ENCODE measurements at places on chromosomes 3 and 15. TPM values are rescaled to one million over a fixed set of nuclear protein-coding genes. Genes with fewer than 3 reads are reported as not detected.

Gene ANXA2
- total RNA-seq, result 242 TPM

Gene SCAMP2
- total RNA-seq, result 52.2 TPM

GRCh38 chr15:63023351-63023945 is 19.1 kb upstream of the TPM1 start:
- no peak for DNase-seq

- no peak for DNase-seq
Observed at GRCh38 chr15:71649894-71650293, 160.5 kb upstream of the NR2E3 start.

- DNase-seq, result no peak
Observed at GRCh38 chr3:150874666-150875219, 30.5 kb downstream of the MINDY4B start.

Gene SLC28A2
- total RNA-seq, result not detected

Gene EXOG
- 19.4 TPM for total RNA-seq

DNA sequence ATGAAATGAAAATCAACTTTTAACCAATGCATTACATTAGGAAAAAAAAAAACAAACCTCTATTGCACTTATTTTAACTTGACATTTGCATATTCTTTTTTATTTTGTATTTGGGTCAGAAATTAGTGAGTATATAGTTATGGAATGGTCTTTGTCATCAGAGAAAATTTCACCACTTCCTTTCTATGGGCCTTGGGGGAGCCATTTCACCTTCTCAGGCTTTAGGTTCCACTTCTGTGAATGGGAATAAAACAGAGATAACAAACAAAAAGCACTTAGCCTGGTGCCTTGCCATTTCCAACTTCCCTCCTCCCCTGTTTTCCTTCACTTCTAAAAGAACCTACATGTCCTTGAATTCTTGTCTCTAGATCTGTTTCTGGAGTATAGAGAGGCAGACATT is 168.0 kb upstream of the STT3B start:
- no peak for DNase-seq

Gene CCR2
- total RNA-seq, result 2.2 TPM

Gene RAD54L2
- 12.2 TPM for total RNA-seq

GRCh38 chr3:40337136-40338108 is 27.9 kb downstream of the EIF1B start:
- no peak for DNase-seq

DNA sequence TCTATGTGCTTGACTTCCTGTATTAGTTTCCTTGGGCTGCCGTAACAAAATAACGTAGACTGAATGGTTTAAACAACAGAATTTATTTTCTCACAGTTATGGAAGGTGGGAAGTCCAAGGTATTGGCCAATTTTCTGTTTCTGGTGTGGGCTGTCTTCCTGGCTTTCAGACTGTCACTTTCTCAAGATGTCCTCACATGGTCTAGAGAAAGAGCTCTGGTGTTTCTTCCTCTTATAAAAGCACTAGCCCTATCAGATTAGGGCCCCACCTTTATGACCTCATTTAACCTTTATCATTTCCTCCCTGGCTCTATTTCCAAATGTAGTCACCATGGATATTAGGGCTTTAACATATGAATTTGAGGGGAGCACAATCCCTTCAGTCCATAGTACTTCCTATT is 54.6 kb downstream of the SPRED1 start:
- no peak for DNase-seq

Gene VEPH1
- 0.26 TPM for total RNA-seq

Gene SCN11A
- 0.06 TPM for total RNA-seq

DNA sequence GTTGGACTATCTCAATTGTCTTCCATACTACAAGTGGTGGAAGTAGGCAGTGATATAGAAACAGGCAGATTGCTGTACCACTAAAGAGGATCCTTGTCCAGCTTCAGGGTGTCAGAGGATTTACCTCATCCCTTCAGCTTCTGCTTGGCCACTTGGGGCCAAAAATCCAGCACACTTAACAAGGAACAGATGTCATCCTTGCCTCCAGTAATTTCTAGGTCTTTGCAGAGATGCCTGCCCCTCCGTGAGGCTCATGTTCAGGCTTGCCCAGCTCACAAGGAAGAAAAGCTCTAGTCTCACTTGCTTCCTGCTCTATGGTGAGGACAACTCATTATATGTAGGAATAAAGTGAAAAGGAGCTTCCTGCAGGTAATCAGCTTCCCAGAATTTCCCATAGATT is 510.3 kb downstream of the EPHA3 start:
- DNase-seq, result no peak

Gene CPLX3
- 13.0 TPM for total RNA-seq

Gene MGA
- total RNA-seq, result 39.2 TPM

Gene GHSR
- total RNA-seq, result not detected

Gene ARNT2
- total RNA-seq, result 9.2 TPM

DNA sequence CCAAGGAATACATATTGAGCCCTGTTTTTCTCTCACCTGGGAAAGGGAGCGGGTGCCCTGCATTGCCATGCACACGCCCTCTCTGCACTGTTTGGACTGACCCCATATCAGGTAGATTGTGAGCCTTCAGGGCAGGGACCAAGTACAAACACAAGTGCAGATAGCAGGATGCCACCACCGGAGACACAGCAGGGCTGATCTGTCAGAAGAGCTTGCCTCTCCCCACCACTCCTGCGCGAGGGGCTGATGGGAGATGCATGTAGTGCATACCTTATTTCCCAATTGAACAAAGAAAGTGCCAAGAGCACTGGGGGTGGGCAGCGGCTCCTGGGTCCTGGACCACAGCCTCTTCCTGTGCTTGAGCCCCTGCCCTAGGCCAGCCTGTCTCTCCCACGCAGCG is 9.0 kb upstream of the SLCO2A1 start:
- no peak for DNase-seq

Gene STRA6
- 0.42 TPM for total RNA-seq

DNA sequence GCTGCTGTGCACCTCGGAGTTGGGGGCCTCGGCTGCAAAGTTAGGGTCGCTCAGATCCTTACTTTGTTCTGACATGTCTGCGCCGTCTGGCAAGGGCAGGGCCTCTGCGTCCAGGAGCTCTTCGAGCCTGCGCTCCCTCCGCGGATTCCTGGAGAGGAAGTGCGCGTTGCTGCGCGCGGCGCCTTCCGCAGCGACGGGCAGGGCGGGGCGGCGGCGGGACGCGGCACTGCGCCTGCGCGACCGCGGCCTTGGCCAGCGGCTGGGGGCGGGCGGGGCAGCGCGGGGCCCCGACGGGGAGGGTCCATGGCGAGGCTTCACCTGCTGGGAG is at the start of gene NDN:
TSS of gene NDN (minus strand) at position 163 of the 328 bp plus-strand sequence. CDS start at position 75, 88 bp downstream.
- DNase-seq, result peak; percentile 83

DNA sequence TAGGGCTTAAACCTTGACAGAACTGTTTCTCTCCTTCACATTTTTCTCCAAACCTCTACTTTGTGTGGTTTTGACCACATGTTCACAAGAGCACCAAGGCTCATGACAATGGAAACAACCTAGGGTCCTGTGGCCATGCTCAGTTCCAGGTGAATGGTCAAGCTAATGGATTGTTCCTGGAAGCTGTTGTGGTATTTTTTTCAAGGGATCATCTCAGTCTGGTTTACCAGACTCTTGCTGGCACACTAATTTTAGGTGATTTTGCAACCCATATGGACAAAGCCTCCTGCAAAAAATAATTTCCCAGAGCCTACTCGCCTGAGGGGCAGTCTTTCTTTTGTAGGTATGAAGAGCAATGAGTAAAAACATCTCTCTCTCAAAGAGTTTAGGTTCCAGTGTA is 67.2 kb downstream of the LSAMP start:
- no peak for DNase-seq

Gene SLC6A20
- total RNA-seq, result not detected

DNA sequence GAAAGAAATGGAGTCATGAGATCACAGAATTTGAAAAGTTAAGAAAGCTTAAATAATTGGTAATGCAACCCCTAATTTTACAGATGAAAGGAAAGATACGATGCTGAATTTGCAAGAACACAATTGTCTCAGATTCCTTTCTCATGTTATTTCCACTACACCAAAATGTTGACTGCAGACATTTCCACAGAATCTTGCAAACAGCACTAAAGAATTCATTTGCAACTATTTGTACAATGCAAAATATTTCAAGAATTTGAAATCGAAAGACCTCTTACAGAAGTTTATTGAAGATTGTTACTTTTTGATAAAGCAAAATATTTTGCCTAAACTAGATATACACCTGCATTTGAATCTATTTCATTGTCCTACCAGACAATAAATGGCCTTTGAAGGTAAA is 194.1 kb upstream of the KCNMB2 start:
- DNase-seq, result no peak

DNA sequence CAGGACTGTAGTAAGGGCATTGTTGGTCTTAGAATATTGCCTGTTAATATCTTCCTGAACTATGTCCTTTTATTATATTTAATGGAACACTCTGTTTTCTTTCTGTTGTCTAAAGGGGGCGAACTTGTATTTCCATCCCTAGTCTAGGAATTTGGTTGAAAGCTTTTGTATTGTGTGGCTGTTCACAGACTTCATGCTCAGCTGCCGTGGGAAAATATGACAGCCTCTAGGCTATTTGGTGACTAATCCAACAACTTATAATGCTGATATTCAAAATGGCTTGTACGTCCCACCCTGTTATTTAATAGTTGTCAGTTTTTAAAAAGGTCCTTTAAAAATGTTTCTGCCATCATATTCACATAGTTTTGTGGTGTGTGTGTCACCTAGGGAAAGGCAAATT is 202.6 kb downstream of the KLHL25 start:
- peak; percentile 56 for DNase-seq

GRCh38 chr3:40672861-40673260 is 148.1 kb downstream of the ZNF621 start:
- DNase-seq, result no peak

Gene KBTBD13
- 3.2 TPM for total RNA-seq

- no peak for DNase-seq
Observed at GRCh38 chr15:78828920-78829319, 17.7 kb upstream of the ADAMTS7 start.

- DNase-seq, result no peak
Observed at GRCh38 chr3:45773714-45774449, 22.5 kb downstream of the SLC6A20 start.

- DNase-seq, result no peak
Observed at GRCh38 chr3:36097209-36097608, 283.1 kb upstream of the STAC start.

DNA sequence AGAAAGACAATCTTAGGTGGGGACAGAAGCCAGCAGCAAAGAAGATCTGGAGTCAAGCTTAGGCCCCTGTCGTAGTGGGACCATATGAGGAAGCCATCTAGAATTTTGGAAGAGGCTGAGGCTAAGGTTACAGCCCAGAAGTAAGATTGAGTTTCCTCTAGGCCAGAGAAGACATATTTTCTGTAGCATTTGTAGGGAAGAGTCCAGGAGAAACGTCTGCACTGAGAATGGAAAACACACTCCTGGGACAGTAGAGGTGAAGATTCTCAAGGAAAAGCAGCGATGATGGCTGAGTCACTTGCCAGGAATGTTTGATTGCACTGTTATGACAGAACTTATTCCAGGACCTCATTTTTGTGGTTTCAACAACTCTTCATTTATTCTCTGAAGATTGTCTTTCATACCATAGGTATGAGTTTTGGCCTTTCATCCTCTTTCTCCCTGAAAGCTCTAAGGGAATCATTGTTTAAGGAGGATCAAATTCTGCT is 107.2 kb downstream of the GTPBP8 start:
- DNase-seq, result no peak

GRCh38 chr15:68894208-68894607 is 36.1 kb upstream of the SPESP1 start:
- no peak for DNase-seq

- DNase-seq, result peak; percentile 41
Observed at GRCh38 chr3:194136519-194137007, 615 bp downstream of the HES1 start.

- peak; percentile 44 for DNase-seq
Observed at GRCh38 chr15:77631745-77632533, 773 bp downstream of the LINGO1 start.

- DNase-seq, result no peak
Observed at GRCh38 chr15:51189669-51190385, 95.1 kb upstream of the TNFAIP8L3 start.

Gene PLSCR5
- total RNA-seq, result not detected

Gene LIPH
- total RNA-seq, result 0.20 TPM

Gene CD96
- total RNA-seq, result 0.44 TPM

DNA sequence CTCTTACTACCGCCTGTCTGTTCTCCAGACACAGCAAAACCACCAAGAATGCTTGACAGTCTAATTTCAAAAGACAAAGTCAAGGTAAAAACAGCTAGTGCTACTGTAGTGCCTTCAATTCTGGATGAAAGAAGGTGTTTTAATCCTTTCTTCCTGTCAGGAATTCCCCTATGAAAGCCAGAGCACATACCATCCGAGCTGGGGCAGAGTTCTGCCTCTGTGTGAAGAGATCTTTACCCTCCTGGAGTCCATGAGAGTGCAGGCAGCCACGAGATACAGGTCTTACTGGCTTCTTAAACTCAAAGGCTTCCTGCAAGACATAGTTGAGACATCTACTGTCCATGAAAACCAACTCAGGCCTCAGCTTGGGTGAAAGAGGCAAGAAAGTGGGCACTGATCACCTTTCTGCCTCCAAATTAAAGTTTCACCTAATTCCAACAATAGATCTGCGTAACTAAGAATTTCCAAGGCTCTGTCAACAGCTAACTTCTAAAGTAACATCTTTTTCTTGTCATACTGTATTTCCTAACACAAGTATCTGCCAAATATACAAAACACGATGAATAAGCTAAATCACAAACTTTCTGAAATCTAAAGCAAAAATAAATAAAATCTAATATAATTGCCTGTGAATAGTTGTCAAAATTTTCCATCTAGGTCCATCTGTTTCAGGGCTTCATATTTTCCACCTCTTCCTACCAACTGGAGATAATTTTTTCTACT is 7.5 kb downstream of the CDC25A start:
- no peak for DNase-seq

Gene MORC1
- total RNA-seq, result not detected
